ENCODE measurements at places on chromosomes 16 and 17.

DNA sequence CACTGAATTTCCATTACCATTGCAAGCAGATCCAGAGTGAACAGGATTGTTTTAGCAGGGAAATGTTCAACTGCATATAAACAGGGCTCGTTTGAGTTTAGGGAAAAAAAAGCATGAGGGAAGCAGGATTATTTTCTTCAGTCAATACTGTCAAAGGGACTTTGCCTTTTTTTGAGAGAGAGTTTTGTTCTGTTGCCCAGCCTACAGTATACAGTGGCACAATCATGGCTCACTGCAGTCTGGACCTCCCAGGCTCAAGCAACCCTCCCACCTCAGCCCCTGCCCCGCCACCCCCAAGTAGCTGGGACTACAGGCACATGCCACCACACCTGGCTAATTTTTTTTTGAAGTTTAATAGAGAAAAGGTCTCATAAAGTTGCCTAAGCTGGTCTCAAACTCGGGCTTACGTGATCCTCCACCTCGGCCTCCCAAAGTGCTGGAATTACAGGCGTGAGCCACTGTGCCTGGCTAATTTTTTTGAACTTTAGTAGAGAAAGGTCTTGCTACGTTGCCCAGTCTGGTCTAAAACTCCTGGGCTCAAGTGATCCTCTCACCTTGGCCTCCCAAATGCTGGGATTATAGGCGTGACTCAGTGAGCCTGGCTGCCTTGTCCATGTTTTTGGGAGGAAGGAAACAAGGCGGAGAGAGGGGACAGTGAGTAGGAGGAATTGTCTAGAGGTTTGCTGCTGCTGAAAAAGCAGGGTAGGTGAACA, 14.8 kb downstream of the PKD1L3 start:
- no peak for ATAC-seq

GRCh38 chr17:62134397-62134796, 69.3 kb upstream of the MED13 start:
- no peak for ATAC-seq

DNA sequence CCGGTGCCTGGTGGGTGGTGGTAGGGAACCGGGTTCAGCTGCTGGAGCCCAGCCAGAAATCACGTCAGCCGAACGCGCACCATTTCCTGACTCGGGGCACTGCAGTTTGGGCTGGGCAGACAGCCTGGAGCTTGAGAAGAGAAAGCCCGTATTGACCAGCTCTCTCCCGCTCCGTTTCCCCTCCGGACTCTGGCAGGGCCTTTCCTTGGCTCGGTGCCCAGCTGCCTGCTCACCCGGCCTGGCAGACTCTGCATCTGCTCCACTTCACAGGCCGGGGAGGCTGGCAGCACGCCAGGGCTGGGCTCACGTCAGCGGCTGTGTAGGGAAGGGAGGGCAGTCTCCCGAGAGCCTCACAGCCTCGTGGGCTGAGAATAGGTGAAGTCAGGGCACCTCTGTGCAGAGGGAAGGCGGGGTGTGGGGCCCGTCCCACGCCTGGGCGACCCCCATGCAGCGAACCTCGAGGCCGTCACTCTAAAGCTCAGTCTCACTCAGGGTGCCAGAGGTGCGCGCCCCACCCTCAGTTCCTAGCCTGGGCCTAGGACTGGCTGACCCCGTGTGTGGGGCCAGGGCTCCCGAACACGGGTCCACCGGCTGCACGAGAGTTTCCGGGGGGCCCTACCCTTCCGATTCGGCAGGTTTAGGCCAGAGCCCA, 59.1 kb downstream of the OR1D5 start:
- peak; percentile 69 for ATAC-seq

DNA sequence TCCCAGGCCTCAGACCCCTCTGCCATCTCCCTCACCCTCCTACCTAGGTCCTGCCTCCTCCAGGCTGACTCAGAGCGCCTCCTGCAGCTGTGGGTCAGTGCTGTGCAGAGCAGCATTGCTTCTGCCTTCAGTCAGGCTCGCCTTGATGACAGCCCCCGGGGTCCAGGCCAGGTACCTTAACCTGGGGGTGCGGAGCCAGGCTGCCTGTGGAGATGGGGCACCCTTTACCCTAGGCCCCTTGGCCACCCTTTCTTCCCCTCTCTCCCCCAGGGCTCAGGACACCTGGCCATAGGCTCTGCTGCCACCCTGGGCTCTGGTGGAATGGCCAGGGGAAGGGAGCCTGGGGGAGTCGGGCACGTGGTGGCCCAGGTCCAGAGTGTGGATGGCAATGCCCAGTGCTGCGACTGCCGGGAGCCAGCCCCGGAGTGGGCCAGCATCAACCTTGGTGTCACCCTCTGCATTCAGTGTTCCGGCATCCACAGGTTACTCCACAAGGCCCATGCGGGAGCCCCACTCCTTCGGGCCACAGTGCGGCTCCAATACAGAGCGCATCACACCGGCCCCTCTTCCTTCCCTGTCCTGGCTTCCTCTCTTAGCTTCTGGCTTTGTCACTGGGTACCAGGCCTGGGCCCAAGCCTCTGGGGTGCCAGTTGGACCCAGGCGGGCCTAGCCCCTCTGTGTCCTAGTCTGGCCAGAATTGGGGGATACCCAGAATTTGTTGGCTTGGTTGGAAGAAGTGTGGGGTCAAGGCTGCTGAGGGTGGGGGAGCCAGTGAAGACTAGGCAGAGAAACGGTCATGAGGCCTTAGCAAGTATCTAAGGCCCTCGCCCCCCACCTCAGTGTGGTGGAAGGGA, 5.0 kb upstream of the KCTD11 start:
- ATAC-seq = no peak

- ATAC-seq = no peak
Measured at GRCh38 chr17:6843241-6843880, 11.8 kb upstream of the TEKT1 start.

DNA sequence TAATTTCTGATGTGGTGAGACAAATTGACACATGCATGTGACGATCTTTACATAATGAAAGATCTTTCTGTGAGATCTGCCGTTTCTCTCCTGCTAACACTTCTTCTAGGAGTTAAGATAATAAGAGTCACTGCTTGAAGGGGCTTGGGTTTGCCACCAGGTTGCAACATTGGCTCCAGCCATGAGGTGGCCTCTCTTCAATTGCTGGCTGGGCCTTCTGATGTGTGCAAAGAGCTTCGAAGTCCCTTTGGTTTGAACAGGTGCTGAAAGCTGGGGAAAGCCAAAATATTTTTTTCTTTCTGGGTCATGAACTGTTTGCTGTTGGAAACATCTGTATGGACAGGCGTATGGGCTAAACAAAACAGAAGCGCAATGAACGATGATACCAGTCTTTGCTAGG, 204.1 kb upstream of the SALL1 start:
- ATAC-seq = no peak

- no peak for ATAC-seq
Measured at GRCh38 chr16:53809088-53809932, 105.4 kb downstream of the FTO start.

- ATAC-seq = no peak
Measured at GRCh38 chr16:71637398-71637797, 11.4 kb downstream of the MARVELD3 start.

GRCh38 chr17:31568121-31568520, 176.6 kb downstream of the RAB11FIP4 start:
- ATAC-seq = no peak

DNA sequence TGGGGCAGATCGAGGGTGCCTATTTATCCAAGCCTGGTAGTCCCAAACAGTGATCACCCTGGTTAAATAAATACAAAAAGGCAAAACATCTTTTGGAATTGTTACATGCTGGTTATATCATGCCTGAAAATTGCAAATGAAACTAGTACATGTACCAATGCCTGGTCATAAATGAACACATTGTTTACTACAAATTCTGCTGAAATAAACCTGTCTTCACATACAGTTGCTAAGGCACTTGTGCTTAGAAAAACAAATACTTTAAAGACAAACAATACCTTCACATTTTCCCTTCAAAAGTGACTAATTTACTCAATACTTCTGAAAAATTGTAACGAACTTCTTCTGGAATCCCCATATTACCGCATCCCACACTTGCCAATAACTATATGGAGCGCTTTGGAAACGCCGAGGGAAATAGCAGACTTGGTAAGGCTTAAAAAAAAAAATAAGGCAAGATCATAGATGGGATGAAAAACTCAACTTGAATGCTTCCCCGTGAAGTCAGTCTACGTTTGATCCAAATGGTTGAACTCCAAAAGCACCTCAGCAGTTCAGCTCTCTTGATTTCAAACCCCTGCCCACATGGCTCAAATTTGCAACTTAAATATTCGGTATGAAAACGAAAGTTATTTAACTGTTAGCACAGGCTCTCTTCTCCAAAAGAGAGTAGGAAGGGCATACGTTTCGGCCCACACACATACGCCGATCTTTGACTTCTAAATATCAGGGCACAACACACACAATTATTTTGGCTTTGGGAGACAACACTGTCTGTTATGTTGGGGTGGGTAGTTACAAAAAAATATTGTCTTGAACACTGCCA, 264.5 kb downstream of the NTN1 start:
- no peak for ATAC-seq

GRCh38 chr16:75251280-75252048, at the start of gene BCAR1:
Gene BCAR1 (minus strand): TSS chr16:75251624. CDS start chr16:75251482, 142 bp downstream.
- peak; percentile 43 for ATAC-seq

DNA sequence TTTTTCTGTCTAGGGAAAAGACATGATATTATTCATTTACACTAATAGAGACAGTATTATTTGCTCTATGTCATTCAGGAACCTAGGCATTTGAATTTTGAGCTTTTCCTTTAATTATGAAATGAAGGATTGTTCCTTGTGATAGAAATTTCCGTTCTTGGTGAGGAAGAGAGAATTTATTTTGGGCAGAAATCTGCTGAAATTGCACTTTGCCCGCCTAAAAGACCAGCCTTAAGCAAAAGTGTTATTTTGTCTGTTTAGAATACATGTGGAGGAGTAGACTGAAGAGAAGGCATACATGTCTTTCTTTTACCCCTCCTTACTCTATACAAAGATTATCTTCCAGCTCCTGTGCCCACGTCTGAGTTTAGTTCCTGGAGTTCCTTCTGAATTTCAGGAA, 16.8 kb upstream of the KRT10 start:
- no peak for ATAC-seq

DNA sequence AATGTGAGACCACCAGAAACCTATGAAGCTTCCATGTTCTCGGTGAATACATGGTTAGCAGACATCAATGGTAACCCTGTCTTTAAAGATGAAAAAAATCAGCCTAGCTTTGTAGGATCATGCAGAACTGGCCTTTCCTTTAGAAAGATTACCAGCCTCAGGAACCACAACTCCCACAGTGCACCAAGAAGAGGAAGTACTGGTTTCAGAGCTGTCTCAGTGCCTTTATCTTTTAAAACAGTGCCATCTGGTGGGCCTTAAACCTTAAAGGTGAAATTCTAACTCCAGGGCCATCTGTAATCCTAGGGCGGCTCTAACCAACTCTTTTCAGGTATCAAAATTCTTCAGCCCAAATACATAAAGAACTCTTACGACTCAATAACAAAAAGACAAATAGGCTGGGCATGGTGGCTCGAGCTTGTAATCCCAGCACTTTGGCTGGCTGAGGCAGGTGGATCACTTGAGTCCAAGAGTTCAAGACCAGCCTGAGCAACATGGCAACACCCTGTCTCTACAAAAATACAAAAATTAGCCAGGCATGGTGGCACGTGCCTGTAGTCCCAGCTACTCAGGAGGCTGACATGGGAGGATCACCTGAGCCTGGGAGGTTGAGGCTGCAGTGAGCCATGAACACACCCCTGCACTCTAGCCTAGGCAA, 5.4 kb downstream of the ATPAF2 start:
- ATAC-seq = peak; percentile 64

DNA sequence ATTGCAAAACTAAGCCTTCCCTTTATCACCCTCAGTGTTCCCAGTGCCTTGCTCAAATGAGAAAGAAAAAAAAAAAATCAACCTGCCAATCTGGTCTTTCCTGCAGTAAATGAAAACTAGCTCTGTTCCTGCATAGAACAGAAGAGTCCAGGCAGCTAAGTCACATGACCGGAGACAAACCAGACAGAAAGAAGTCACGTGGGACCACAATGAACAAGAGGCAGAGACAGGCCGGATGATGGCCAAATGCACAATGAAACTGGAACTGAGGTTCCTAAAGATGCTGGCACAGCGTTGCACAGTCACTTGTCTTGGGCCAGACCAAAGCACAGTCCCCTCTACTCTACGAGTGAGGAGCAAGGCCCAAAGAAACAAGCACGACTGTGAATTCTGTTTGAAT, 172.5 kb downstream of the GRIN2A start:
- no peak for ATAC-seq

DNA sequence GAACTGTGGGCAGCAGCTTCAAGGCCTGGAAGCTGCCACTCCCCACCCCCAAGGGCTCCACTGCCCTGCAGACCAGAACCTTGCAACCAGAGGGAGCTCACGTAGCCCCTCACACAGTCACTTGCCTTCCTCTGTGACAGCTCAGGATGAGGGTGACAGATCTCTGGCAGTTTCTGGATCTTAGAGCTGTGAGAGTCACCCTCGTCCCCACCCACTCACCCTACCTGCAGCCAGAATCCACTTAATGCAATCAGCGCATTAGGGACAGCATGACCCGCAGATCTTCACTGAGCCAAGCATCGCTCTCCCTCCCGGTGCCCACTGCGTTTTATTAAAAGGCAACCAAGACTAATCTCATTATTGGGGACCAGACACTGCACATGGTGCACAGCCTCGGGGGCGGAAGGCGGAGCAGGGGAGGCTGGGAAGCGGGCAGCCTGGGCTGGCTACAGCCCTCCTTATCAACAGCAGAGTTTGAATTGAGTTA, 3.5 kb downstream of the CYB561 start:
- no peak for ATAC-seq

DNA sequence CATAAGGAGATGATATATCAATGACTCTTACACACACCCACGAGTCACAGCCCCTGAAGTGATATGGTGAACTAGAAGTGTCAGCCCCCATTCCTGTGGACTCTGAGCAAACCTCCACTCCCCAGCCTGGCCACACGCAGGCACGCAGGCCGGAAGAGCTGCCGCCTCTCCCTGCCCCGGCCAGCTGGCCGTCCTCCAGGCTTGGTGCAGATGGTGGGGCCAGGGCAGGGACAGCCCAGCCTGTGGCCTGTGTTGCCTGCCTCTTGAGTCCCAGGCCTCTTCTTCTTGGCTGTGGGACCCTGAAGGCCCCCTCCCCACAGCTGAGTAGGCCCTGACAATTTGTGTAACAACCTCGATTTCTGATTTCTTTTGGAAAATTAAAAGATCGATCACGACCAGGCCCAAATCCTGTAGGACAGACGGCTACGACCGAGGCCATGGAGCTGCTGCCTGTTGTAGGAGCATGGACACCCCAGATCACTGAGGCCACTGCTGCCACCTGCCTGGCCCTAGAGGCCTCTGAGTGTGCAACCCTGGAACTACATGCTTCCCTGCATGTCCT, 10.0 kb upstream of the MPRIP start:
- ATAC-seq = no peak

DNA sequence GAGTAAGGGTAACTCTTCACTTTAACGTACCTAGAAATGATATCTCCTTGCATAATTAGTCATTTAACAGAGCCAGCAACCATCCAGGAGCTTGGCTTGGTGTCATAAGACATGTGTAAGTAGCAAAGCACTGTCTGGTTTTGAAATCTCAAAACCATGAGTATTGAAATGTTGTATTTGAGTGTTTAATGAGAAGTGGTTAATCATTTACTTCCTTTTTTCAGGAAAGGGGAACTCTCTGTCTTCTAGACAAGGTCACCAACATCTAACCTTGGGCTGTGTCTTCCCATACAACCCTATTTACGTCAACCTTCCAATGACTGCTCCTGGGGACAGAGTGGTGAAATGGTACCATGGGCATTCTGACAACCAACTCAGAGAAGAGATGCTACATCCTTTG, 27.1 kb downstream of the PMP22 start:
- ATAC-seq = no peak

GRCh38 chr17:34287875-34288274, 2.3 kb downstream of the CCL11 start:
- ATAC-seq = no peak

GRCh38 chr17:28755486-28755885, 11.7 kb downstream of the TRAF4 start:
- no peak for ATAC-seq

Data from activated CD4-positive, CD25-positive, alpha-beta regulatory T cell treated with anti-CD3 and anti-CD28 coated beads, Interleukin-2, amount 50 U/mL, for 24 hours (primary cell).